ENCODE measurements at places on chromosomes 2 and 18.
A peak's percentile ranks its signal among the peaks of the same experiment; 100 is the strongest.

GRCh38 chr2:30223413-30223874, 7.9 kb upstream of the LBH start:
- DNase-seq: no peak

DNA sequence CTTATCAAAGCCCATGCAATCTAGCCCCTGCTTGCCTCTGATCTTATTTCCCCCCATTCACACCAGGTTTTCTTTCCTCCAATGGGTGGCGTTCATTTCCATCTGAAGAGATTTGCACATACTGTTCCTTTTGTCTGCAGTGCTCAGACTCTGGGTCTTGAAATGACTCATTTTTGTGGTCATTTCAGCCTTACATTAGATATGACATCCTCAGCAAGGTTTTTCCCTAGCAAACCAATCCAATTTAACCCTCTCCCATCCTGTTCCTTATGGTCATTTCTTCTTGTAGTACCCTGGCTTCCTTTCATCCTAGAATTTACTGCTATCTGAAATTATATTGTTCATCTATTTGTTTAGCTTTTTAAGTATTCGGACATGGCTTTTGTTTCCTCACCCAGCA, 42.5 kb upstream of the SCN1A start:
- no peak for DNase-seq

DNA sequence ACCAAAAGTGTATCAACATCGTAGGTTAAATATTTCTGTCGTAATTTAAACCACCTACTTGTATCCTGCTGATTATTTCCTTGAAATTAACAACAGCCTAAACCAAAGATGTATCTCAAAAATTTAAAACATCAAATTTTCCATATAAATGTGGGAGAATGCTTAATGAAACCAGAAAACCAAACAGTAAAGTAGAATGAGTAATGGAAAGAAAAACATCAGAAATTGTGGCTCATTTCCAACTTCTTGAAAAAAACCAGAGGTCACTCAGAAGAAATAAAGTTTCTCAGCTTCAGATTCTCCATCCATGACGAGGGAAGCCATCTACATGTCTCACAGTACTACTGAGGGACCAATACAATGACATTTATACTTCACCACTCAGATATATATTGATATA, 296.5 kb downstream of the NOL4 start:
- DNase-seq: peak; percentile 30

- no peak for DNase-seq
Measured at GRCh38 chr2:108189316-108189715, 50.5 kb upstream of the SULT1C3 start.

DNA sequence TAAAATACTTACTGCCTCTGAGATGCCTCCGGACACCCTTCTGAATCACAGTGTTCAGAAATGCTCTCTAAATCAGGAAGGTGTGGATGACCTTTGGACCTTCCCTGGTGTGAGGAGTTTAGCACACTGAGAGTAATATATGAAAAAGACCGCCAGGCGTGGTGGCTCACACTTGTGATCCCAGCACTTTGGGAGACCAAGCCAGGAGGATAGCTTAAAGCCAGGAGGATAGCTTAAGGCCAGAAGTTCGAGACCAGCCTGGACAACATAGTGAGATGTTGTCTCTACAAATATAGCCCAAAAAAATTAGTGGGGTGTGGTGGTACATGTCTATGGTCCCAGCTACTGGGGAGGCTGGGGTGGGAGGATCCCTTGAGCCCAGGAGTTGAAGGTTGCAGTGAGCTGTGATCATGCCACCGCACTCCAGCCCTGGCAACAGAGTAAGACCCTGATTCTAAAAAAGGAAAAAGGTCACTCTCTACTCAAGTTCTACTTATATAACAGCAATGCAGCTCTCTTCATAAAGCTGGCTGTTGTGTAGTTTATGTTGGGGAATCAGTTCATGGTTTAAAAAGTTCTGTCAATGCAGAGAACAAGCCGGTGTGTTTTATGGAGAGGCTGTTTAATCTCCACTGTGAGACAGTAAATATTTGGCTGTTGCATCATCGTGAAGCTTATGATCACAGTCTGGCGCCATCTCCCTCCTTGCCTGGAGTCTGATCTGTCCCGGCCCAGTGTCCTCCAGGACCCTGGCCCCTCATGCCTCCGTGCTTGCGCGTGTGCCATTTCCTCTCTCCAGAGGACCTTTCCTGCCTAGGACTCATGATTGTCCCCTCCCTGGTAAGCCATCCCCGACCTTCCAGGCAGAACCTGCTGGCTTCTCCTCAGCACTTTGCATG, 184.5 kb downstream of the FAM210A start:
- DNase-seq: no peak

GRCh38 chr2:22247466-22247865, 1123.7 kb downstream of the TDRD15 start:
- DNase-seq: no peak

- DNase-seq: no peak
Measured at GRCh38 chr2:209533391-209533790, 109.5 kb downstream of the MAP2 start.
